ENCODE measurements at places on chromosomes 5 and 9. TPM values are rescaled to one million over a fixed set of nuclear protein-coding genes. Genes with fewer than 3 reads are reported as not detected.

- peak; percentile 76 for DNase-seq
Observed at GRCh38 chr9:38713426-38713825, 6.5 kb downstream of the FAM240B start.

- DNase-seq, result no peak
Observed at GRCh38 chr5:59257488-59258400, 635.8 kb downstream of the PDE4D start.

DNA sequence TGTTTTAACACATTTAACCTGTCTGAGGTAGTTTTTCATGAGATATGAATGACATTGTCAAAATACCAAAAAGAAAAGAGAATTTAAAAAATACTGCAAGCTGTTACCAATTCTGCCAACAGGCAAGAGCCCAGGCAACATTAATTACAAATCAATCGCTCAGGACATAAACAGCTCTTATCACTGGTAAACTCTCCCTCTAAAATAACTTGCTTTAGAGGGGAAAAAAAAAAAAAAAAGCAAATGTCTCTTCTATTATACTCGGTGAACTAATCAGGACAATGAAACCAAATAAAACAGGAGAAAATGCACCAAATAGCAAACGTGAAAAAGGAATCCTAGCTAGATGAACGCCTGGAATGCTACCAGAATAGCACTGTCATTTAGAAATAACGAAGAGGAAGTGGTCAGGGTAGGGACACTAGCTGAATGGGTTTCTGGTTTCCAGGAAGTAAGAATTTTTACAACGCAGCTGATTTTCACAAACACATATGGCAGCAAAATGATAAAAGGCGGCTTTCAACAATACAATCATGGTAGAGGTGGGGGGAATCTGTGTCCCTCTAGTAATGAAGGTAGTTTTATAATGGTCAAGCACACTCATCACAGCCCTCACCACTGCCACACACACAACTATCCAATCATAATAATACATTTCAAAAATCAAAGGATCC is 94.9 kb downstream of the DENND1A start:
- DNase-seq, result no peak

GRCh38 chr5:175250426-175250825 is 193.6 kb downstream of the DRD1 start:
- DNase-seq, result no peak

DNA sequence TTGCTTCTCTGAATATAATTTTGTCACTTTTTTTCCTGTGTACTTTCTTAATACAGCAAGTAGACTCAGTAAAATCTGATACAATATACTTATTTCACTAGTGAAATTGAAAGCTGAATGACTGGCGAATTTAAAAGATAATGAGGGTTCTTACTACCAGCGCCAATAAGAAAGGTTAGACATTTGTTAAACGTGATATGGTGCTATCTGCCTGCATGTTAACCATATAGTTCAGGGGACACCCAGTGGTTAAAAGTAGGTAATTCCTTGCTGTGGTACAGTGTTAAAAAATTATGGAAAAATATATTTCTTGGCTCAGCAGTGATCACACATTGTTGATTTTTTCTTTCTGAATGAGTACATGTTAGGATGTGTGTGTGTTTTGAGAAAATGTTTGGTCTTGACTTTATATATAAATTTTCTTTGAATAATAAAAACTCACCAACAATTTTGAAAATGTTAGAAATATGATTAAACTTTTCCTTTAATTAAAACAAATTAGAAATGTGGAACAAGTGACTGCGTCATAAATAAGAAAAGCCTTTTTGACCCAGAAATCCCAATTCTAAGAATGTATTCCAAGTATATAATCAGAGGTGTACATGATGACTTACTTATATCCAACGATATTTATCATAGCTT is 25.8 kb downstream of the CAST start:
- DNase-seq, result no peak

DNA sequence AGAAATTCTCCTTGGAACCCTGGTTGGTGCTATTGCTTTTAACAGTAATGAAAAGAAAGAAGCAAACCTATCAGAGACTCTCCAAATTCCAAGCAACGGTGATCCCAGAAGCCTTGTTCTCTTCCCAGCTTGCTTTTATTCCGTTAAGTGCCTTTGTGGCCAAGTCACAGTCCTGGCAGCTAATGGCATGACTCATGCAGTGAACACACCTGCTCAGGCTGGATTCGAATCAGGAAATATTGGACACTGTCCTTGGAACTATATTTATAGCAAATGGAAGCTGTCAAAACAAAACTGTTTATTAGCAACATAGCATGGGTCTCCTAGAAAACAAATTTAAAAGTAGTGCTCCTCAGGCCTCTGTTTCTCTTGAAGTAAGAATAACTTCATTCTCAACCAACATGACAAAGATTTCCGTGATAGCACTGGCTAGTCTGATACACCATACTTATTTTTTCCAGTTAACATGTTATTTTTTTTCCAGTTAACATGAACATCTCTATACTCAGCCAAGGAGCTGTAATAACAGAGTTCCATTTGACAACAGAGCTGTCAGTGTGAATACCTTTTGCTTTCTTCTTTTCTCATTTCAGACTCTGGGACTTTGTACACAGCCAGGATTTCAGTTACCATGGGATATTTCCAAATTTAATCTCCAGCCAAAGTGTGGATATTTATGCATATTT is 502.4 kb downstream of the GADD45G start:
- DNase-seq, result peak; percentile 80

- DNase-seq, result no peak
Observed at GRCh38 chr5:171938358-171938757, 68.1 kb downstream of the FBXW11 start.

- no peak for DNase-seq
Observed at GRCh38 chr9:134329576-134329855, 3.3 kb downstream of the RXRA start.

GRCh38 chr9:72696511-72696910 is 175.1 kb downstream of the TMC1 start:
- no peak for DNase-seq

- DNase-seq, result no peak
Observed at GRCh38 chr5:141904551-141904950, 19.1 kb upstream of the DELE1 start.

- no peak for DNase-seq
Observed at GRCh38 chr9:34559624-34560455, 29.7 kb downstream of the CNTFR start.

- no peak for DNase-seq
Observed at GRCh38 chr5:78605611-78606010, 43.0 kb downstream of the LHFPL2 start.

GRCh38 chr9:92738661-92739081 is 26.0 kb downstream of the BICD2 start:
- no peak for DNase-seq

- peak; percentile 68 for DNase-seq
Observed at GRCh38 chr9:107976767-107977166, 487.2 kb upstream of the KLF4 start.

DNA sequence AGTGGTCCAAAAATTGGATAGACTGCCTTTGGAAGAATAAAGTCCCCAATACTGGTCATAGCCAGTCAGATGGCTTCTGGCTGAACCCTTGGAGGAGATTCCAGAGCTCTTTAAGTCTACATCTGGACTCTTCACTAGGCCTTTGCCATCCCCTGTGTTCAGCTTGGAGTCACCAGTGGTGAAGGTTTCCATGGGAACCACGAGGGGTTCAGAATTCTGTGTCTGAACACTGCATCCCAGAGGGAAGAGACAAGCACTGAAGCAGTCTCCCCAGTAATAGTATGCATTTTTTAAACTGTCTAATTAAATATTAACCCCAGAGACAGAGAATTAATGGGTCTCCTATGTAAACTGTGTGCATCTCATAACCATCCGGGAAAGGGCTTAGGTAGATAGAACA is 38.2 kb downstream of the POU4F3 start:
- no peak for DNase-seq

The POU5F2 gene
- total RNA-seq, result 0.79 TPM

The SLC1A3 gene
- 21.6 TPM for total RNA-seq

The QRFP gene
- not detected for total RNA-seq

The C5orf52 gene
- total RNA-seq, result not detected

The STPG3 gene
- total RNA-seq, result not detected

The SPATA31A3 gene
- not detected for total RNA-seq

The FOXD4L4 gene
- 0.29 TPM for total RNA-seq

The ZNF608 gene
- 28.1 TPM for total RNA-seq

The GHR gene
- 13.4 TPM for total RNA-seq

The CDO1 gene
- 50.3 TPM for total RNA-seq

The OMD gene
- 2.4 TPM for total RNA-seq

All from adrenal gland (tissue), 19 donors.